ENCODE measurements at places on chromosomes 13 and 19.

GRCh38 chr19:51364200-51365106, 1.7 kb downstream of the ETFB start:
- DNase-seq: no peak

GRCh38 chr13:100881291-100881864, 206.8 kb upstream of the TMTC4 start:
- no peak for DNase-seq

DNA sequence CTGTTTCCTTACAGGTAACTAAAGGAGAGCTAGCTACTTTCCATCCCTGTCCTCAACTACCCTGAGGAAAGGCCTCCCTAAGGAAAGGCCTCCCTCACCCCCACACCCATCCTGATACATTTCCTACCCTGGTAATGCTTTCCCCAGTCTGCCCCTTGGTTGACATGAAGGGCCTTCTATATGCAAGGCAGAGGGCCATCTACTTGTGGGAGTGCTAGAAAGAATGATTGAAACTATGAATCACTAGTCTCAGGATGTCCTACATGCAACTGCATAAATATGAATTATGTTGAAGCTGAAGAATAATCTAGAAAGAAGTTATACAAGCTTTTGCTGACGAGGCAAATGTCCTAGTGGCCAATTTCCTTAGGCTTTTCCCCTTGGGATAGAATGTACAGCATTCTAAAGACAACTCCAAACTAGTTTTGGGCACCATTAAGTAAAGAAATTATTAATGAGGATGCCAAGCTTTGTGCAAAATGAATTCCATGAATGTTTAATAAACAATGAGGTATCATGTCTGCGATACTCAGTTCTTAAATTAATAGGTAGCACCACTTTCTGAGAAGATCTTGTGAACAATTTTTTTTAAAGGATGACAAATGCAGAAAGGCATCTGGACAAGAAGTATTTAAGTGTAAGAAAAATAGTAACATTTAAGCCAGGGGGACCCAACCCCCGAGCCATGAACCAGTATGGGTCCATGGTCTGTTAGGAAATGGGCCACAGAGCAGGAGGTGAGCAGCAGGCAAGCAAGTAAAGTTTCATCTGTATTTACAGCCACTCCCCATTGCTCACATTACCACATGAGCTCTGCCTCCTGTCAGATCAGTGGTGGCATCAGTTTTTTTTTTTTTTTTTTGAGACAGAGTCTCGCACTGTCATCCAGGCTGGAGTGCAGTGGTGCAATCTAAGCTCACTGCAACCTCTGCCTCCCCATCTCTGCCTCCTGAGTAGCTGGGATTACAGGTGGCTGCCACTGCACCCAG, 223.0 kb downstream of the LHFPL6 start:
- DNase-seq: no peak

GRCh38 chr13:80469853-80470381, 129.0 kb upstream of the SPRY2 start:
- no peak for DNase-seq

GRCh38 chr19:49879243-49879963, 1.9 kb downstream of the TBC1D17 start:
- no peak for DNase-seq

- DNase-seq: peak; percentile 19
Observed at GRCh38 chr19:40223135-40223822, 3.2 kb downstream of the CCNP start.

DNA sequence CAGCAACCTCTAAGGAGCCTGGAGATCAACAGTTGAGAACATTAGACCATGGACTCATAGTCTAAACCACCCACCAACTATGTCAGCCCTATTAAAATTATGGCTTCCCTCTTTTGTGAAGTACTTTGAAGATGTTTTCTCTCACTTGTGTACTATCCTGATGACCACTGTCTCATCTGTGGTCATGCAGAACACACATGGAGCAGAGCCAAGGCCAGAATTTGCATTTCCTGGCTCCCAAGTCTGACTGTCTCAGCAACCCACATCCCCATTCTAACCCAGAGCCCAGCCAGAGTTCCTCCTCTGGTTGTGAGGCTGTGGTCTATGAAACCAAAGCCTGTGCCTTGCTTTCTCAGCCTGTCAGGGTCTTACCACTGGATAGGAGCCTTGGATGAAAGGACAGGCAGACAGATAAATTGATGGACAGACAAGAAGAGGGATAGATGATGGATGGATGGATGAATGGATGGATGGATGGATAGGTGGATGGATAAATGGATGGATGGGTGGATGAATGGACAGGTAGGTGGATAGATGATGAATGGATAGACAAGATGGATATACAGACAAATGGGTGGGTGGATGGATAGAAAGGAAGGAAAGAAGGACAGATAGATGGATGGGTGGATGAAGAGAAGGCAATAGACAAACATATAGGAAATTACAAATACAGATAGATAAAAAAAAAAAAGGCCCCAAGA, 35.4 kb downstream of the ZNF557 start:
- DNase-seq: no peak

DNA sequence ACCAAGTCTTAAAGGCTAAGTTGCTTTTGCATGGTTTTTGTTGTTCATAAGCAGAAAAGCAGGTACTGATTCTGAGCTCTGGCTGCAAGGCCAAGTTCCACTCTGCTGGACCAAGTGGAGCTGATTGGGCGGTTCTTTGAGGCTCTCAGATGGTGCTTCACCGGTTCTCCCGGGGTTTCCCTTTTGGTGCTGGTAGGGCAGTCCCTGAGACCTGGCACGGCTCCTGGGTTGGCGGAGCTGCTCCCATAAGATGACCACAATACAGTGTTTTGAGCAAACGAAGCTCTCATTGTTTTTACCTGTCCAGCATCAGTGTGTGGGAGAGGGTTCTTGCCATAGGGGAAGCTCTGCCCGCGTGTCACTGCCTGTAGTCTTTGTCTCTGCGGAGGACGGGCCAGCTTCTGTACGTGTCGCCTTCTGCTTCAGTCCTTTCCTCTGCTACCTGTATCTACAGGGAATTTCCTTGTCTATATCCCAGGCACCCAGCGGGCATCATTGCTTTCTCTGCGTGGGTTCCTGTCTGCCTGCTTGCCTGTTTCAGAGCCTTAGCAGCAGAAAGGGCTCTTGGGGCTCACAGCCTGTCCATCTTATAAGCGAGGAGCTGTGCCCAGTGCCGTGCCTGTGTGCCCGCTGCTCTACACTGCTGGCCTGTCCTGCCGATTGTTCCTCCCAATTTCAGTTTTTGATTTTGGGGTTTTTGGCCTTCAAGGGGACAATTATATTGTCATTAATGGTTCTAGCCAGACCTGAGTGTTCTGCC, 2.3 kb downstream of the U2AF2 start:
- DNase-seq: peak; percentile 31

DNA sequence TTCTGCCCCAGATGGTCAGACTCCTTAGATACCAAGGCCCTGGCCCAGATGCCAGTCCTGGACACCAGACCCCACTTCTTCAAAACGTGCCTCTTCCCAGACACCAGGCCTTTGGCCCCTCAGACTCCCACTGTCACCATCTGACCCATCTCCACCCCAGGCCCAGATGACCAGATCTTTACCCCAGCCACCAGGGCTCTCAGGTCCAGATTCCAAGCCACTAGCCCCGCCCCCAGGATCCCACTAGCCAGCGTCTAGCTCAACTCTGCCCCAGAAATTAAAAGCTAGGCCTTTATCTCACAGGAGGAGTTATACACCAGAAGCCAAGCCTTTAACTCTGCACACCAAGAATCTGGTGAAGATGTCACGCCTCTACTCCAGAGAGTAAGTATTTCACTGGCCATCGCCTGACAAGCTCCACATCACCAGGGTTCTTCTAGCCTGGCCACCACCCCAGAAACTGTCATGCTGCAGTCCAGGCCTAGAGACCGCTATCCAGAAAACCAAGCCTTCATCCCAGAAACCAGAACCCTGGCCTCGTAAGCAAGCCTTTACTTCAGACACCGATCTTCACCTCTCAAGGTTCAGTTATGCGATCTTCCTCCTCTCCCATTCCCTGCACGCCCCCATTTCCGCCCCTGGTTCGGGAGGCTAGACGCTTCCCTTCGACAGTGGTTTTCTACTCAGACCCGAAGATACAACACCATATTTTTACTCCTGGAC, 595 bp downstream of the XAB2 start:
- peak; percentile 10 for DNase-seq

Data from activated naive CD4-positive, alpha-beta T cell treated with Interleukin-2 at 50 U/mL for 16 hours (primary cell).